Stimulated activated CD8-positive, alpha-beta memory T cell treated with anti-CD3 and anti-CD28 coated beads, Interleukin-7, amount 100 ng/mL, for 4 hours (primary cell): ENCODE measurements at places on chromosomes 7 and 10.

DNA sequence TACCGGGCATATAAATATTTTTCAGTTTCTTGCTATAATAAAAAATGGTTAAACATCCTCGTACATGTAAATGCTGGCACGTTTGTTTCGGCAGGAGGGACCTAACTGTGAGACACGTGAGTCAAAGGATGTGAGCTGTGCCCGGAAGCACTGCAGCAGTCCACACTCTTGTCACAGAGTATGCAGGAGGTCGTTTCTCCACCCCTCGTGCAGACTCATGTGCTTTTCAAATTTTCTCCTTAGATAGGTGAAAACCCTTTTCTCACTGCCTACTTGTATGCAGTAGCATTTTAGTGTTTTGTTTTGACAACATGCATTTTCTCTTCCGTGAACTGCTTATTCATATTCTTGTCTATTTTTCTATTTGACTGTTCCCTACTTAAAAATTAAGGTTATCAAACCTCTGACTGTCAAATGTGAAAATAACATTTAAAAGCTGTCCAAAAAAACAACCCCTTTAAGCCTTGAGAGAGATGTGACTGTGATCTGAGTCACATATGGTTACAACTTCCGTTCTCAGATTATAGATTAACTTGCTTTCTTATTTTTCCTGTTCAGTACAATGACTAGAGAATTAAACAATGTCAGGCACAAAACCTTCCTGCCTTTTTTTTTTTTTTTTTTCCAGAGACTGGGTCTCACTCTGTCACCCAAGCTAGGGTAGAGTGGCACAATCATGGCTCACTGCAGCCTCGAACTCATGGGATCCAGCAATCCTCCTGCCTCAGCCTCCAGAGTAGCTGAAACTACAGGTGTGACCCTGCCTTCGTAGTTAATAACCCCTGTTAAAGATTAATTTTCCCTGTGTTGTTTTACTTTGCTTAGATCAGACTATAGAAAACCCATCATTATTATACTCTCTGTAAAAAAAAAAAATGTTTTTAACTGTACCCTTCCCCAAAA lies 45.1 kb downstream of the DPY19L1 start:
- peak; percentile 3 for DNase-seq

DNA sequence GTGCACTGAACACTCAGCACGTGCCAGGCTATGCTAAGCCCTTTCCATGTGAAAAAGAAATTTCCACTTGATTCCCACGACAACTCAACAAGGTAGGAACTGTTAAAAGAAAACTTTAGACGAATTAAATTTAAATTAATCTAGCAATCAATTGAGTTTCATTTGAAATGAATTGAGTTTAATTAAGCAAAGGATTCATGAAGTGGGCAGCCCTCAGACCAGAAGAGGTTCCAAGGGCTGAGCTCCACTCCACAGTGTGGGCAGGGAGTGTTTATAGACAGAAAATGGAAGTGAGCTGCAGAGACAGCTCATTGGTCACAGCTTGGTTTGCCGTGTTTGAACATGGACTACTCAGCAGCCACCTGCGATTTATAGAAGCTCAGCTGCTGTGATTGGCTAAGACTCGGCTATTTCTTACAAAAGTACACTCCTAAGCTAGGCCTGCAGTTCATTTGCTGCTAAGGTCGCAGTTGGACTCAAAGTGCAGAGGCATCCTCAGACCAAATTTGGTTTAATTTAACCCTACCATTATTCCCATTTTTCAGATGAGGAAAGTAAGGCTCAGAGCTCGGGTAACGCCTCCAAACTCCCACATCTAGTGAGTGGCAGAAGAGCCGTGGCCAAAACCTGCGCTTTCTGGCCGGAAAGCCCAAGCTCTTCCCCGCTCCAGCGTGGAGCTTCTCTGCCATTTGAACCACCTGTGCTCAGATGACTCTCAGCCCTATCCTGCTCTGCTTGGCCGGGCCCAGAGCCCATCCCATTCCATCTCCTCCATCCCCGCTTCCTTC lies 24.9 kb downstream of the CALML3 start:
- DNase-seq = no peak

- DNase-seq = no peak
These were observed 8.4 kb downstream of the SFRP5 start for GRCh38 chr10:97763411-97763810.

DNA sequence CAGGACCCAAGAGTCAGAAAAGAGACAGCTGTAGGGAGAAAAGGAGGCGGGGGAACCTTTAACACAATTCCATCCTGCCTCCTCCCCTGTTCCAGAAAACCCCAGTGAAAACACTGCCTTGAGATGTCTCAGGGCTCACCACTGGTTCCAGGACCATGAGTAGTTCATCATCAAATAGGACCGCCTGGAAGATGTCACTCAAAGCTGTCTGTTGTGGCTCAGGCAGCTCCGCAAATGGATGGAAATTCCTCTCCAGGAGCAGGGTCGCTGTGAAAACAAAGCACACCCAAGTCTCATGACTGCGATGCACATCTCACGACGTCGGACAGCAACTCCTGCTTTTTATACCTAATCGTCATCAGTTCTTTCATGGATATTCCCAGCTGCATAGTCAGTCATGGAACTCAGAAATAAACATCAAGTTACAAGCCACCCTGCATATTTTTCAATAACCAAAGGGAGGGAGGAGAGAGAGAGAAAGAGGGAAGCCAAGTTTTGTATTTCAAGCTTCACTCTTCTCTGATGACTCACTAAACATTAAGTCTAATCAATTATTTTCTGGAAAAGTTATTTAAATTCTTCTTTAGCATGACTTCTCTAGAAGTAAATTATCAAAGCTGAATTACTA lies 49.2 kb downstream of the GSDME start:
- no peak for DNase-seq

DNA sequence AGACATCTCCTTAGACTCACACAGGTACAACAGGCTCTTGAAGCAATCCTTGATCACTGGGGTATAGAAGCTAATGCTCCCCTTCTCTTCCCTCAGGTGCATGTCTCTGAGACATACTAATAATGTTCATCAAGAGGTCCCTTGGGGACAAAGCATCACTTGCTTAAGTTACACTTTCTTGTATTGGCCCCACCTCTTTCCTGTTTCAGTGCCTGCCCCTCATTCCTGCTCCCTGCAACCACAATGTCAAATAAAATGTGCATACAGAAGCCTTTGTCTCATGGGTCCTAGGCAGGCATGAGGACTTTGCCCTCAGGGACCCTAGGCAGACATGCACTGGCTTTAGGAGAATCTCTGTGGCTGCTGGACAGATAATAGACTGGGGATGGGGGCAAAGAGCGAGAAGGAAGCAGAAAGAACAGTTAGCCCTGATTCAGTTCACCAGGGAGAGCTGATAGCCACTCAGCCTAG lies 175.0 kb upstream of the NPY start:
- DNase-seq = no peak

- no peak for DNase-seq
These were observed 17.1 kb upstream of the EZH2 start for GRCh38 chr7:148901178-148901577.

DNA sequence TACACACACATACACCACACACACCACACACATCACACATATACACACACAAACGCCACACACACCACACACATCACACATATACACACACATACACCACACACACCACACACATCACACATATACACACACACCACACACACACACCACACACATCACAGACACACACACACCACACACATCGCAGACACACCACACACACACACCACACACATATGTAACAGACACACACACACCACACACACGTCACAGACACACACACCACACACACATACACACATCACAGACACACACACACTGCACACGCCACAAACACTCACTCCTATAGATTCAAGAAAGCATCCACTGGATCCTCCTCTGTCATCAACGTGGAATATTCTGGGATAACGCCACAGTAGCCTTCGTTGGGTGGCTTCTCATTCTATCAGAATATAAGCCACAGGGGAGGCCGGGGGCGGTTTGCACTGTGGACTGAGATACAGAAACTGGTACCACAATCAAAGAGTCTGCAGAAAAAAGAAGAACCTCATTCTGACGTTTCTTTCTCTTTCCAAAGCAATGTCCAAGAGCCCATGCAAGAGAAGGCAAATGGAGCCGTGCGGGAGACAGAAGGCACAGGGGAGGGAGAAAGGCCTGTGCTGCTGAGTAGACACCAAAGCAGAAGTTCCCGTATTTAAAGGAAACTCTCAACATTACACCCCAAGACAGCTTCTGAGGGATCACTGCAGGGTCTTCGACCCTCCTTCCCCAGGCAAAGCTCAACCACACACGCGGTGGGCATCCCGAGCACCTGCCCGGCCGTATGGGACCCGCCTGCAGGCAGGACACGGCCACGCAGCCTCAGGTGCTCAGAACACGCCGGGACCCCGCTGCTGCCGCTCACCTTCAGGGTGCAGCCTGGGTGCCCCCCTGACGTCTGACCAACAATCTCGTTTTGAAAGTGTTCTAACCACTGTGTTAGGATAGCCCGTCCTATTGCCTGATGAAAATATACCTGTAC lies 321.2 kb downstream of the DNAJB6 start:
- no peak for DNase-seq

- DNase-seq = no peak
These were observed 440.3 kb downstream of the POM121L12 start for GRCh38 chr7:53475776-53476175.

DNA sequence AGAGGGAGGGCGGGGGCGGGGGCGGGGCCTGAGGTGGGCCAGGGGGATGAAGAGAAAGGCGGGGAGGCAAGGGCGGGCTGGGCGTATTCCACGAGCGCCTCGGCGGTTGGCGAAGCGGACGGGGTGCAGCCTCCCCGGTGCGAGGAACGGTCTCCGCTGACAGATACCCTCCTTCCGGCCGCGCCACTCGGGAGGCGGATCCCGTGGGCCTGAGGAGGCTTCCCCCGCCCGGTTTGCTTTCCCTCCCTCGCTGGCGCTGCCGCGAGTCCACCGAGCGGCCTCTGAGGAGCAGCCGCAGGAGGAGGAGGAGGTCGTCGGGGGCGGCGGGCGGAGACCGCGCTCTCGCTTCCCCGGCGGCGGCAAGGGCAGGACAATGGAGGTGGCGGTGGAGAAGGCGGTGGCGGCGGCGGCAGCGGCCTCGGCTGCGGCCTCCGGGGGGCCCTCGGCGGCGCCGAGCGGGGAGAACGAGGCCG lies at the start of gene TRIM24:
TRIM24 (plus strand) TSS at position 84 of the 473 bp plus-strand sequence; CDS start at position 374, 290 bp downstream.
- no peak for DNase-seq

DNA sequence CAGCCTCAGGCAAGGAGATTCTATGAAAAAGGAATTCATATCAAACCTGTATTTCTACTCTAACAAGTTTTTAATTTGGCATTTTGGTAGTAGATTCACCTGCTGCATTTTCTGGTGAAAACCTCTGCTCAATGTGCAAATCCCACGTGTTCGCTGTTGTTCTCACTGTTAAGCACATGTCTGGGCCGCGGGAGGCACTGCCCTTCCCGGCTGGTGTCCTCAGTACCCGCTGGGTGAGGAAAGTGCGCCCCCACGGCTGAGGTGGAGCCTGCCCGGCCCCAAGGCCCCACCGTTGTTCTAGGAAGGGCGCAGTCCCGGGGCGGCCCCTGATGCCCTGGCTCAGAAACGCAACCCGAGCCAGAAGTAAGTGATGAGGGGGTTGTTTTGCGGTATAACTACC lies 193.4 kb upstream of the VWC2 start:
- DNase-seq = no peak

DNA sequence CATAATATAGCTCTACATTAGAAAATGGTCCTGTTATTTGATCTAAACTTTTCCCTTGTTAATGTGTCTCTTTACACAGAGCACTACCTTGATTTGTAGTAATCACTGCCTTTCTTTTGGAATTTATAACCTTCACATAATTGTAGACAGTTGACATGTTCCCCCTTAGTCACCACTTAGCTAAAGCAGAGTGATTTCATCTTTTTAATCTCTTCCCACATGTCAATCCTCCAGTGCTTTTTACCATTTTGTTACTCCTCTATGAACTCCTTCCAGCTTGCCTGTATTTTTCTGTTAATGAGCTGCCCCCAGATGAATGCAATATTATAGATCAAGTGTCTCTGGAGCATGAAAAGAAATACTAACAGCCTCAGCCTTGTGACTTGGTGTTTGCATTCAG lies 2.6 kb upstream of the PPP1R3A start:
- no peak for DNase-seq

DNA sequence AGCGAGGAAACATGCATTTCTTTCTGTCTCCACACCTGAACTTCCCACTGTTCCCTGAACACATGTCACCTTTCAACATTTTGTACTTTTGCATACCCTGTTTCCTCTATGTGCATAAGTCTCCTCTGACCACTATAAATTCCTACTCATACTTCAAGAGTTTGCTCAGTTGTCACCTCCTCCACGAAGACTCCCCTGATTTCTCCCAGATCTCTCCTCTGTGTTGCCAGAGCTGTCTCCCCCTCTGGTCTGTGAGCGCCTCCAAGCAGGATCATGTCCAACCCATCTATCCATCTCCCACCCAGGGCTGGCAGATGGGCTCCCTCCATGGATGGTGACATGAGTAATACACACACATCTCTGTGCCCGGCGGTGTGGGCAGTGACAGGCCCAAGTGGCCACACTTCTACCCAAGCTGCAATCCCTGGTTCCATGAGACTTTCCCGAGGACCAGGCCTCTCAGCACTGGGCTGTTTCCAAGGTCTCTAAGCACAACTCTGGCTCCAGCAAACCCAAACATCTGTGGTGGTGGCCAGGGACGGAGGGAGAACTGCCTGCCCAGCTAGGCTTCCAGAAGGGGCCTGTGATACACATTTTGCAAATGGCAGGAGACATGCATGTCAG lies 135.9 kb downstream of the GRID1 start:
- DNase-seq = no peak
